ENCODE measurements at places on chromosomes 2 and 18.

GRCh38 chr18:56089612-56090258, 501.7 kb upstream of the TCF4 start:
- DNase-seq: no peak

GRCh38 chr2:64667535-64667934, 13.8 kb upstream of the SERTAD2 start:
- no peak for DNase-seq

DNA sequence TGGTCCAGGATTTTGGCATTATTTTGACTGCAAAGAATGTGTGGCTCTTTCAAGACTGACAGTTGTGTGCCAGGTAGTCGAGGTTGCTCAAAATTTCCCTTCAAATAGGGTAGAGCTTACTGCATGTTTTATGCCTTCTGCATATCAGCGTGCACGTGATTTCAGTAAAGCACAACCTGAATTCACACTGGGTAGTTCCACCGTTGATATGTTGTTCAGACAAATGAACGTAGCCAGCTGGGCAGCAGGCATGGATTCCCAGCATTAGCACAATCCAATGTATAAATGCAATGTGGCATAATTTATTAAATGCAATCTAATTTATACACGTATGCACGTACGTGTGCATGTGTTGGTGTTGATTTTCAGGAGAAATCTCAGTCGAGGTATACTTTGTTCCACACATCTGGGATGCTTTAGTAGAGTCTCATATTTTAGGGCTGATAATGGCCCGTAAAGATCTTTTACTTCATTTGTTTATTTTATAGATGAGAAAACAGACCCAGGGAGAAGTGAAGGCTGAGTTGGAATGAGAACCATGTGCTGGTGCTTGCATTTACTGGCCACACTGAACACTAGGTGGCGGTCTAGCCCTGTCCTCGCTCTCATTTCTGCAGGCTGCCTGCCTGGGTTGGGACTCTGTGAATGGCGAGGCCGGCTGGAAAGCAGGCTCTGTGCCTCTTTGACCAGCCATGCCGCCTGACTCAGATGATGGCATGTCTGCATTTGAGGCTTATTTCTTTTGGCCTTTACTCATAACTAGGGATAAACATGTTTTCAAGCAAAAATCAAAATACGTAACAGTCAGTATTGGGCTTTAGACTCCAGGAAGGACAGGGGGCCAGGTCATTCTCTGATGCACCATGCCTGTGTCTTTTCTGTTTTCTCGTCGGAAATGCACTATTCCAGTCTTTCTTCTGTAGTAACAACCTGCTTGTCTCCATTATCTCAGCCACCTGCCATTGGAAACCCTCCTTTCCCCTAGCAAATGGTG, 120.4 kb downstream of the RNF144A start:
- DNase-seq: peak; percentile 31

- no peak for DNase-seq
Measured at GRCh38 chr18:8562070-8562469, 47.2 kb upstream of the RAB12 start.

DNA sequence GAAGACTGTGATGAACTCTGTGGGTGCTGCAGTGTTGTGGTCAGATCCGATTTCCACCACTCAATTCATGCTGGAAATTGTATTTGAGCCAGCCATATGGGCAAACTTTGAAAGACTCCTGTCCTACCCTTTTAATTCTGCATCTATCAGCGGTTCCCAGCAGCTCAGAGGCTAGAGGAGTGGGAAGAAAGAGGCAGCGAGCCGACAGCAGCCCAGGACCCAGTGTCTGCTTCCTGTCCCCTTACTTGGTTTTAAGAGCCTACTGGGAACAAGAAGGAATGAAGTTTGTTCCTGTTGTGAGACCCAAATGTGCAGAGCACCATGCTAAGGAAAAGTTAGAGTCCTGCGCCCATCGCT, 72.7 kb upstream of the FOSL2 start:
- DNase-seq: no peak

DNA sequence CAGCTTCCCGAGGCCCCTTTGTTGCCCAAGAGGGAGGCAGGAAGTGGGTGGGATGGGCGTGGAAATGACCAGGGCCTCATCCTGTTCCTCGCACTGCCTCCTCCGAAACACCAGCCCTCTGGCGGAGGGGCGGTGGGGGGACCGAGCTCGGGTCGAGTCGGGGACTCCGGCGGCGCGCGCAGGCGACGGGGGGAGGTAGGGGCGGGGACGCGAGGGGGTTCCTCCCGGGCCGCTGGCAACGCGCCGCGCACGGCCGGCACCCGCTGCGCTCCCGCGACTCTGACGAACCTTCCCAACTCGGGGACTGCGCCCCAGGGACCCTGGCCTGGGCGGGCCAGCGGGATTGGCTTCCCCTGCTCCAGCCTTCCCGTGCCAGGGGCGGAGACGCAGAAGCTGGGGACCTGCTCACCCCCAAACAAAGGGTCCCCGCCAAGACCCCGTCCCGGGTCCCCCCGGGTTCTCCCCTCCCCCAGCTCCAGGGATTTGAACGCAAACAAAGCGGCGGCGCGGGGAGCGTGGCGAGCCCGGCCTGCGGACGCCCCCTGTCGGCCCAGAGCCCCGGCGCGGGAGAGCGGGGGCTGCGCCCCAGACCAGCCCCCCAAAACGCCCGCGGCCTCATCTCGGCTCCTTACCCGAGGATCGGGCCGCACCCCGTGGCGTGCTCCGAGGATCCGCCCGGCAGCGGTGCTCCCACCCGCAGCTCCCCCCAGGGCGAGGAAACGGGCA, 1.2 kb downstream of the SEMA4C start:
- peak; percentile 84 for DNase-seq

GRCh38 chr2:8400196-8400595, 281.7 kb upstream of the ID2 start:
- DNase-seq: no peak

DNA sequence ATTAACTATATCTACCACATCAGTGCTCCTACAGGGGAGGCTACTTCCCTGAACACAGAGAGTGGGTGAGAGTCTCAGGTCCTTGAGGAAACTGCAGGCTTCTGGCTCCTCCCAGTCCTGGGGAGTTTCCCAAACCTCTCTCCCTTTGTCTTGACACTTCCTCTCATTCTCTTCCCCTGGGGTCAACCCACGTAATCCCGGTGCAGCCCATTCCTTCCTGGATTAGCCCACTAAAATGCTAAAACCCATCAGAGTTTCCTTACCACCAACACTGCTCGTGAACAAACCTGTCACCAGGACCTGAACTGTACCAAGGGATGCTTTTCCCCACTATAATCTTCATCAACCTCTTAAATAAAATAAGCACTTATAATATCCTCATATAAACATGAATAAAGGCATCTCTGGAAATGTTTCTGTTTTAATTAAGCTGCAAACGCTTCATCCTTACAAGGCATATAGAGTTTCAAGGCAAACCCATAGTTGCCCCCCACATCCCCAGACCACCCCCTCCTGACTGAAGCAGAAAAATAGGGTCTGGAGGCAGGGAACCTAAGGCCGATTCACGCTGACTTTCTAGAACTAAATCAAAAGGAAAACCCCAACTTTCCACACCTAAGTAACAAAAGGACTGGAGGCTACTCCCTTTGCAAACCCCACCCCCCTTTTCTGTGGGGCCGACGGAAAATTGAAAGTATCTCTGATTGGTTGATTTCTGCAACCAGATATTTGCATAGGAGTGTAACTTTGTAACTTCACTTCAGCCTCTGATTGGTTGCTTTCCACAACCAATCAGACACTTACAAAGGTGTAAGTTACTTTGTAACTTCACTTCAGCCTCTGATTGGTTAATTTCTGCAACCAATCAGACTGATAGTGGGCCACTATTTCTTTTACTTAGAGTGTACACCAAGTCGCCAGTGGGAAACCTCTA, 19.0 kb downstream of the TMSB10 start:
- DNase-seq: no peak

DNA sequence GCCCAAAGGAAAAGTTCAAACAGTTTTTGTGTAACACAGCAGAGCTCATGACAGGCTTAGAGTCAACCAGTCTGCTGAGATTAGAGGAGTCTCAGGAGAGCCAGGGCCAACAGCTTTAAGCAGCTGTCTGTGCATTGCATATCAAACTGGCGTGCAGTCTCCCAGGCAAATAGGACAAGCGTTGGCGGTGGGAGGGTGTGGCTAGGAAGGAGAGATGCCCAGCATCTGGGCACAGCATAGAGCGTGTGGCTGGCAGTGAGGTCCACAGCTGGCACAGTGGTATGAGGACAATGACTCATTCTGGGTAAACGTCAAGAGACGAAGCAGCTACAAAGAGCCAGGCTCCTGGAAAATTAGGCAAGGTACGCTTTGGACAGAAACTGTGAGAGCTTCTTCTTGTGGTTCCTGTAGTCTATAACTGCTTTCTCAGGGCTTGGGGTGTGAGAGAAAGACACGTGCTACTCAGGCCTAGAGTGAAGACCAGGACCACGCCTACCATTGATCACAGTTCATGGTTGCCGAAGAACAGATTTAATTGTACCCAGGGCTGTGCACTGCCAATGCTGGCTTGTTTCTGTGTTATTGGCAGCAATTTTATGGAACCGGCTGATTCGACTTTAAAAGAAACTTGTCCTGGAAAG, 14.8 kb downstream of the ZAP70 start:
- no peak for DNase-seq
